ENCODE measurements at places on chromosomes 3 and 15.
A peak's percentile ranks its signal among the peaks of the same experiment; 100 is the strongest.

DNA sequence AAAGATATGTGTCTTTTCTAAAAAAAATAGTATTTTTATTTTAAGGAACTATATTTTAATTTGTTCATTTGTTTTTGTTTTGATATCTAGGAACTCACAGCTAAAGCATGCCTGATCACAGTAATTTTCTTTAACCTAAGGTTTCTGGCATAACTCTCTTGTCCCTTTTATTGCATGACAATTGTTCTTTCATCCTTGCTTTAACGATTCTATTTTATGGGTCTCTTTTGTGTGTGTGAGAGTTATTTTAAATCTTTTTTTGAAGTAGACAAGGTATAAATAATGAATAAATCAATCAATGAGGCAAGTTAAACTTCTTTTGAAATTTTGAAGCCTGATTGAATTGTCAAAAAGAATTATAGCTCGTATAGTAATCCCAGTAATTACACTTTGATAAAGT, 747.8 kb upstream of the GOLIM4 start:
- no peak for DNase-seq

DNA sequence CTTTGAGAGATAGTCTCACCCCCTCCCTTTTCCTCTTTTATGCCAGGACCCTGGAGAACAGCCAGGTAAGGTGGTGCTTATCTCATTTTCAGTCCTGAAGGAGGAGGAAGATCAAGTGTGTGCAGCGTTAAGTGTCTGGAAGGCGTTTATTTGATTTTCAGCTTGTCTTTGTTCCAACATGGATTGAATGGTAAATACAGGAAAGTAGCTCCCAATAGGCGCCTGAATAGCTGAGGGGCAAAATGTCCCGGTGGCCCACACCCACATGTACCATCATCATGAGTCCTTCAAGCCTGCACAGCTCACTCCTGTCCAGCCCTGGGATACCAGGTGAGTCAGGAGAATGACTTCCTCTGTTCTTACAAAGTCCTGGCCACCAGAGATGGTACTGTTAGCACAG, 73.5 kb downstream of the CEMIP start:
- DNase-seq = no peak

DNA sequence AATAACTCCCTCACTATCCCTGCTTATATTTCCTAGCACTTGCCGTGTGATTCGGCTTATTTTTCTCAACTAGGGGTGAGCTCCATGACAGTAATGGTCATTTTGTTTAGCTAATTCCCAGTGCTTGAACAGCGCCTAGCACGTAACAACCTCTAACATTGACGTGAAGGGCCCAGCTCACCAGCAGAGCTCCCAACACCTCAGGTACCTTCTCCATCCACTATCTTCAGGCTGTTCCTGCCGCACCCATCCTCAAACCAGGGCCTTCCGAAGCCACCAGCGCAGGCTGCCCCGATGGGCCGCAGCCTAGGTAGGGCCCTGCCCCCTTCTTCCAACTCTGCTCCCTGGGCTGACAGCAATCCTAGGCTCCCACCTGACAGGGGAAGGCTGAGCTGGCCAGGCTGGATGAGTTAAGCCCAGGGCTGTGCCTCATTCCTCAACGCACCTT, 751 bp upstream of the RPS17 start:
- DNase-seq = peak; percentile 62

- DNase-seq = no peak
These were observed 13.3 kb downstream of the TRIM71 start for GRCh38 chr3:32831062-32831461.

- DNase-seq = peak; percentile 28
These were observed 202.0 kb downstream of the GHSR start for GRCh38 chr3:172246107-172246844.

- DNase-seq = no peak
These were observed 57.0 kb downstream of the FRMD4B start for GRCh38 chr3:69328963-69329302.

DNA sequence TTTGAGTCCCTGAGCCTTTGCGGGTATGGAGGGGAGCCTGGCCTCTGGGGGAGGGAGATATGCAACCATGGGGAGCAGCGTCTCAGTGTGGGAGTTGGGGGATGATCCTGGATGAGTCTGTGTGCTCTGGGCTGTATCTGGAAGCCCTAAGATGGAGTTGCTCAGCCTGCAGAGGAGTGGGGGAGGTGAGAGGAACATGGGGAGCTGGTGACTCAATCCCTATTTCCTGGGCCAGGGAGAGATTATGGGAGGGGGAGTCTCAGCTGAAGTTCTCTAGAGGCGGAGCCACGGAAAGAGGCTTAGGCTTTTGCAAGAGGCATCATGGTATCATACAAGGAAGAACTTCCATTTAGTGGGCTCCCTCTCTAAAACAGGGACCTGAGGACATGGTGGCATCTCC, 59.5 kb upstream of the TMEM115 start:
- no peak for DNase-seq

- DNase-seq = no peak
These were observed 143.3 kb downstream of the CMSS1 start for GRCh38 chr3:99960941-99961340.

DNA sequence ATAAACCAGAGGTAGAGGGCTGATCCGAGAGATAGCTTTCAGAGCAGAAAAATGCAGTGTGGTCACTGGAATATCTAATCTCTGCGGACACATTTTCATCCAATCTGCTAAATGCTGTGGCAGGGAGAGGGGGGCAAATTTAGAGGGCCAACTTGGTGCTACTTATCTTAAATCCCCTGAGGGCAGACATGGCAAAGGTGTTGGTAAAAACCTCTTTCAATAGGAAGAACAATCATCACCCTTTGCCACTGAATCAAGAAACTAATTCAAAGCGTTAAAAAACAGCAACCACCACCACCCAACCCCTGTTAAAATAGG, 152.9 kb downstream of the MECOM start:
- DNase-seq = no peak

DNA sequence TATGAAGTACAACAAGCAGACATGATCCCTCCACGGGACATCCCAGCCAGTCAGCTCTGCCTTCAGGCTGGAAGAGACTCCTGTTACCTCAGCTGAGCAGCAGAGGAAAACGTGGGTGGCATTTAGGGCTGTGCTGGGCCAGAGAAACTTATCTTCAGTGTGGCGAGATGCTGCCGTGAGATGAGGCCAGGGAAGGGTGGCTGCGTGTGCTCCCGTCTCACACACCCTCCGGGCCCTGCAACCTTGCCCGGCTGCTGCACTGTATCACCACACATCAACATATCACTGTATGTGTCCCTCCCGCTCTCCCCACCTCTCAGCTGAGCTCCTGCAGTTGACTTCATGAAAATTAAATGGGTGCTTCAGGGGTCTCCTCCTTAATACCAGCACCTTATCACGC, 23.4 kb downstream of the BMF start:
- DNase-seq = no peak

- DNase-seq = no peak
These were observed 43.9 kb upstream of the SMAD3 start for GRCh38 chr15:67021455-67021854.

- no peak for DNase-seq
These were observed 5.8 kb downstream of the B2M start for GRCh38 chr15:44716983-44717602.

- DNase-seq = no peak
These were observed 1.8 kb downstream of the TM4SF1 start for GRCh38 chr3:149375501-149376196.

DNA sequence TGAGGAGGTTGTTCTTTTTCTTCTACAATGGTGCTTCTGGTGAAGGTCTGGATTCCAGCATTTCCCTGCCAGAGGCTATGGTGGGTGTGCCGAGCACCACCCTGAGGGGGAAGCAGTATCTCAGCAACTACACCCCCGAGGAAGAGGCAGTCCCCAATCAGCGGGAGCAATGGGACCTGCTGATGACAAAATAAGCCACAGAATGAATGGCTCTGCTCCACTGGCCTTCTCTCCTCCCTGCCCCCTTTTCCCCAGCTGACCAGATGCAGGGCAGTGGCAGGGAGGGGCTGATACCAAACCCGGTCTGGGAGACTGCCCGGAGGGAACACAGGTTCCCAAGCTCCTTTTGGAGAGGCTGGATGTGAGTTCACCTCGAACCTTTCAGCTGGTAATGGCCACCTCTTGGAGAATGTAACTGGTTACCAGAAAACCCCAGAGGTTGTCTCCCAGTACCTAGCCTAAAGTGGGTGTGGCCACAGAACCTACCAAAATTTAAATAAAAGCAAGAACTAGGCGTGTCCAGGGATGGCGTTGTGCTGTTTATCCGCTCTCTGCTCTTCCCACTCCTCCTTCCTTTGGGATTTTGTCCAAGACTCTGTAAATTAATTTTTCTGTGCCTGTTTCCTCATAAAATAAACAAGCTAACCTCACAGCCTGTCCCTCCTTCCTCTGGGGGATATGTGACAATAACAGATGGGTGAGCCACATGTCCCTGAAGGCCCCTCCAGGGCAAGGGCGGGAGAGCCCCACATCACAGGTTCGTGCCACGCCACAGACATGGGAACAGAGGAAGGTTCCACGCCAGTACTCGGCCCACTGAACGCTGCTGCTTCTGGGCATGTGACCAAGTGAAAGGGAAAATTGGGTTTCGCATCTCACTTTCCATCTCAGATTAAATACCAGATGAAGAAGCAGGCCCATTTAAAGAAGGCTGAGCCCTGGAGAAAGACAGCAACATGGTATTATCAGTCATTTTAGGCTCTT, 35.1 kb upstream of the SPTBN5 start:
- DNase-seq = peak; percentile 60

DNA sequence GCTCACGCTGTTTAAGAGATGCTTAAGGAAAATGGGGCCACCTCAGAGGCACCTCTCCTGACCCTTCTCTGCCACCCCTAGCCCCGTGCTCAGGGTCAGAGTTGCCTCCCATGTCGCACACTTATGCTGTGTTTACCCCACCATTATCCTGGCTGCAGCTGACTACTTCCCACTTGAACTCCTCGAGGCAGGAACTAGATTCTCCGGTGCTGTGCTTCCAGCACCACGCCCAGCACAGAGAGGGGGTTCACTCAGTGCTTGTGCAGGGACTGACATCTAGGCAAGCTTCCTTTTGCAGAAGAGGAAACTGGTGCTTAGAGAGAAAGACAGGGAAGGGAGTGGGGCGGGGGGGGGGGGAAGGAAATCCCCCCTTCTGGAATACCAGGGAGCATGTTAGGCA, 340.1 kb downstream of the RORA start:
- no peak for DNase-seq

DNA sequence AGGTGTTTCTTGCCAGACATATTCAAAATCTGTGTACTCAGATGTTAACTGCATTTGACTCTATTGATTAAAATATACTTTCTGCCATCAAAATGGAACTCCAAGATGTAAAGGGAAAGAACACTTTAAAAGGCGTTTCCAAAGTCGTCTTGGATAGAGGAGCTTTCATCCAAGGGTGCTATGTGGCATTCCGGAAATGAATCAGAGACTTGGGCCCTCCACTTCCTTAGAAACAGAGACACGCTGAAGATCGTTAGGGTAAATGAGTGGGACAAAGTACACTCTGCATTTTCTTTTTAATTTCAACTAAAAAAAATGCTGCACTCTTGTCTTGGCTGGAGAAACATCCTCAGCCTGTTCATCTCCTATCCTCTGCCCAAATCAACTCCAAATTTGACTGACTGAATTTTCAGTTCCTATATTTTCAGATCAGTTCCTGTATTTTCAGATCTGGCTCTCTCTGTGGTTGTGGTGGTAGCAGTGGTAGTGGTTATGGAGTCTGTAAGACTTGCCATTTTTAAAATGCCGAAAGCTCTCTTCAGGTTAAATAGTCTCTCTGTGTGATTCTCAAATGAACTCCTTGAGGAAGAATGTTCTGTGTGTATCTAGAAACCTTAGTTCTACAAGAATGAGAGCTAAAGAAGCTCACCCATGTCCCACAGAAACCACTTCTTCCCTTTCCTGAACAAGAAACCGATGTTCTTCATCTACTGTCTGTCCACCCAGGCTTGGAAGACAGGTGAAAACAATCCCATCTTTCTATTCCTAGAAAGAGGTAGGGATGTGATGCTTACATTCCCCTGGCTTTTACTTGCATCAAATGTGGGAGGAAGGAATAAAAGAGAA, 156.8 kb upstream of the ICE2 start:
- no peak for DNase-seq

- DNase-seq = no peak
These were observed 44.6 kb downstream of the SEMA3G start for GRCh38 chr3:52400275-52400793.

DNA sequence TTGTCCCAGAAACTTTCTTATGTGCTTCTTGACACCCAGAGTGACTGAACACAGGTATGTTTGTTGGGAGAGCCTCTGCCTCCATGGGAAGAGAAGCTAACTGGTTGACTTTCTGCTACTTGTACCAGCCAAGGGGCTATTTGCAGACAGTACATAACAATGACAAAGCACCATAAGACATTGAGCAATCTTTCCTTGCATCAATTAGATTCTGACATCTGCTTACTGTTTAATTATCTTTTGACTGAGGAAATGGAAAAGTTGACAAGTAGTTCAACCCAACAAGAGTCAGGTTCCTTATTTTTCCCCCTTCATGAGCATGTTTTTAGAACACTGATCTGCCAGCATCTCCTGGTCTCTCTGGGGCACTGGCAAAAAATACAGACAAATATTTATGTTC, 157.7 kb downstream of the RPLP1 start:
- no peak for DNase-seq

All from SK-N-SH (cell line).